ENCODE measurements at places on chromosomes 7 and 10.

GRCh38 chr7:5421714-5422395 lies 1.8 kb downstream of the TNRC18 start:
- no peak for DNase-seq

DNA sequence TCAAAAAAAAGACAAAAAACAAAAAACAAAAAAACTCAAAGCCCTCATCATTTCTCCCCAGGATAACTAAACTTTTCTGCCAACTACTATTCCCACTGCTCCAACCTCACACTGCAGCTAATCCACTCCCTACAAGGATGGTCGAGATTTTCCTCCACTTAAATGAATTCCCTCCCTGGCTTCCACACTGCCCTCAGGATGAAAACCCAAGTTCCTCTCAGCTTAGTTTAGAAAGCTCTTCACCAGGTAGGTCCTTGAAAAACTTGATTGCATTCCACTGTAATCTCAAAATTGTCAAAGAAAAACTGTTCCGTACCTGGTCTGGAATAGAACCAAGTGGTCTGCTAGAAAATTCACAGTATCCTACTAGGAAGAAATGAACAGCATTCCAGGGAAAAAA lies 294.3 kb upstream of the KLF14 start:
- DNase-seq, result no peak

GRCh38 chr7:55966851-55967250 lies 2.5 kb downstream of the NIPSNAP2 start:
- no peak for DNase-seq

DNA sequence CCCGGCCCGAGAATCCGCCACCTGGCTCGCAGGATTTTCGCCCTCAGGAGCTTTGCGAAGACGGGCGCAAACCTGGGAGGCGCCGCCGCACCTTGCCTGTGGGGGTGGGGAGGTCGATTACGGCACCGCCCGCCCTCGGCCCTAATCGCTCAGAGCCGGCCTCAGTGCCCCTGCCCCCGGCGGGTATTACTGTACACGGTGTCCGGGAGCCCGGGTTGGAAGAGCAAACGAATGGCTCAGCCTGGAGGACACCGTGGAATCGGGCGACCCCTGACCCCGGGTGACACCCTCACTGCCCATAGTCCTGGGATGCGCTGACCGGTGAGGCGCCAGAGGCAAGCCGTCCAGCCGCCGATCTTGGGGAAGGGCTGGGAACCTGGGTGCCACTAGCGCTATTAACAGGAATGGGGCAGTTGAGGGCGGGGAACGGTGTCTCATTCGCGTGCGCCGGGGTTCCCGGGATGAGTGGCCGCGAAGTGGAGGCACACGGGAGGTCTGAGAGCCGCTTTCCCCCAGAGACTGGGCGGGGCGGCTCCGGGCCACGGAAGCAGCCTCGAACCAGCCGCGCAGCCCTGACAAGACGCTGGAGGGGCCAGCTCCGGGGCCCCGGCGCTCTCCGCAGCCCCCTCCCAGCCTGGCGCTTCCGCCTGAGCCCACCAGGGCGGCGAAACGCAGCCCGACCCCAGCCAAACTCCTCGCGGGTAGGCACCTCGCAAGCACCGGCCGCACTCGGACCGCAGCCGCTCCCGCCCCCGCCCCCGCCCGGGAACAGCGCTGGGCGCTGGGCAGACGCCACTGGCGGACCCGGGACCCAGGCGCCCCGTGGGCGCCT lies 167.5 kb downstream of the NRF1 start:
- DNase-seq, result no peak

DNA sequence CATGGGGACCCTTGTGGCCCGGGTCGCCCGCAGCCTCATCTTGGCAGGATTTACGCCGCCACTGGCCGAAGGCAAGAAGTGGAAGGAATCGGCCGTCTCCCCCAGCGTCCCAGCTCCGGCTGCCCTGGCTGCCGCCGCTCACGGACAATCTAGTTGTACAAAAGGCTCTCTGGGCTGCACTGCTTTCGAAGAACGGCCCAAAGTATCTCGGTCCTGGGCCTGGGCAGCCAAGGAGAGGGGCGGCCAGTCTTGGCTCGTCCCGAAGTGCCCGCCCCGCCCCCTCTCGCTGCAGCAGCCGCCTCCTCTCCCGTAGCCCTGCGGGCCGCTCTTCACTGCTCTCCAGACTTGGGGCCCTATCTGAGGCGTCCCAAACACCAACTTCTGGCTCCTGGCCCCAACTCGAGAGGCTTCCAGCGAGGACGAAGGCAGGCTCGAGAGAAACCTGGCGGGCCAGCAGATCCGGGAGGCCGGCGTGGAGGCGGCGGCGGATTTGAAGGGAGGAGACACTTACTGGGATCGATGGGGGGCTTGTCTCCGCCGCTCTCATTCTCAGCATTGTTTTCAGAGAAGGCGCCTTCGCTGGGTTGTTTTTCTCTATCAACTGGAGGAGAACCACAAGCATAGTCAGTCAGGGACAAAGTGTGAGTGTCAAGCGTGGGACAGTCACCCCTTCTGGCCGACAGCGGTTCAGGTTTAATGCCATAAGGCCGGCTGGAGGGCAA lies 809 bp downstream of the HOXA9 start:
- DNase-seq, result no peak

Measured in amygdala (tissue), 56 donors.